NCI-H345 (cell line): ENCODE measurements at places on chromosomes 7 and 10.

- no peak for DNase-seq
Measured at GRCh38 chr7:123070702-123071286, 75.3 kb upstream of the TAS2R16 start.

DNA sequence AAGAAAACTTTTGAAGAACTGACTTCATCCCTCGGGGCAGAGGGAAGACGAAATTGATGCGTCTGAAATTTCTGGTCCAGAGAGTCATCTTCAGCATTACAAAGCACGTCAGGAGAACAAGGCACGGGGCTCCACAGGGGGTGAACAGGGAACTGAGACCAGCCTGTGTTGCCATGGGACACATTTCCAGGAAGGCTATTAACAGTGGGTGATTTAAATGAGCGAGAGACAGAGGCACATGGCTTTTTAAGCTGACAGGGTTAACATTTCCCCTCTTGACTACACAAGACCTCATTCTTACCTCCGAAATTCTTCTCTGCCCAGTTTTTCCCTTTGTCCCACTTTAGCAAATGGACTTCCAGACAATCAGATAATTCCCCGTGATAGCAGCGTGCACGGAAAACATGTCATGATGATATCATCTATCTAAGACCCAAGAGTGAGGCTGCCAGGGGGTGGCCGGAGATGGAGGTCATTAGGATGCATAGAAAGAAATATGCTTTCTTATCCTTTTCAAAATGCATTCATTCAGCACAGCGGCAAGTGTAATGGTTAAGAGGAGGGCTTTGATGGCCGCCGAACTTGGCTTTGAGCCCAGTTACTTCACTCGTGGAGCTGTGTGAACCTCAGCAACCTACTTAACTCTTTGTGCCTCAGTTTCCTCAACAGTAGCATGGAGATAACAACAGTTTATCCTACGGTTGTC, 248.0 kb downstream of the PRPF18 start:
- peak; percentile 59 for DNase-seq

GRCh38 chr10:22712956-22713852, 1.2 kb downstream of the PIP4K2A start:
- peak; percentile 38 for DNase-seq

GRCh38 chr7:98175260-98175940, 35.8 kb upstream of the BHLHA15 start:
- no peak for DNase-seq

DNA sequence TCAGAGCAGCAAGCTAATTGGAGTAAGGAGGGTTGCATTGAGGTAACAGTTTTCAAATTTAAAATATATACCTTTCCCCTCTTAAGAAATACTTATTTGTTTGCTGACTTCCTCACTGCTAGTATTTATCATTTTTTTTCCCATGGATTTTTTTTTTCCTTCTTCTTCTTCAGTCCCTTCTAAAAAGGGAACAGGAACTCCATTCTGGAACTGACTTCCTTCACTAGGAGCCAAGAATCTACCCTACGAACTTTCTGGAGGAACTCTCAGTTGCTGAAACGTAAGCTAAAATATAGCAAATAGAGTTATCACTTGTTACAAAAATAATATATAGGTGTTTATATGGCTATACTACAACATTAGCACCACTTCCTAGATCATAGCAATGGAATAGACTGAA, 95.4 kb downstream of the HGF start:
- no peak for DNase-seq

GRCh38 chr10:71396711-71397295, at the start of gene CDH23:
CDH23 (plus strand) TSS chr10:71396920; CDS start chr10:71439832, 42,912 bp downstream.
- DNase-seq = peak; percentile 12

DNA sequence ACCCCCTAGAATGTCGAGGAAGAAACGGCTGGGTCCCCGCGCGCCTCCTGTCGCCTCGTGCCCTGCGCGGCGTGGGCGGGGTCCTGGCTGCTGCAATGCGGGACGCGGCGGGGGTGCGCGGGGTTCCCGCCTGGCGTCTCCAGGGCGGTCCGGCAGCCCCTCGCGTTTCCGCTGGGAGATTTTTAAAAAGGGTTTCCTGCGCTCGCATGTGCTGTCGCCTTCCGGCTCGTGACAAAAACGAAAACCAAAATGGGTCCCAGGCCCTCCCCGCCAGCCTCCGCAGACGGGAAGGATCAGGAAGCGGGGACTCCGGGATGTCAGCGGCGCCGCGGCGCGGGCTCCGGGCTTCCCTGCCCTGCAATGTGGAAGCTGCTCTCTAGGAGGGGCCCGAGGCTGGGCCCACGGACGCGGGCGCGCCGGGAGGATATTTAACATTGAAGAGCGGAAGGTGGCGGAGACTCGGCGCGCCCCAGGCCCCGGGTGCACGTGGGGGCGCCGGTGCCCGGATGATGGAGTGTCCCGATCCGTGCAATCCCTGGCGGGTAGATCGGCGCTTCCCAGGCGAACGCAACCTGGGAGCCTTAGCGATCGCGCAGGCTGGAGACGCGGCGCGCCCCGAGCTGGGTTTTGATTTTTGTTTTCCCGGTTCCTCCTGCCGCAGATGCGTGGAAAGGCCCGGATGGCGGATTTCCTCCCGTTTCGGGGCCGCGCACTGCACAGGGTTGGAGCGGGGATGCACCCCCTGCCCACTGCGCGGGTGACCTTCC, 1.0 kb downstream of the PFKP start:
- DNase-seq = peak; percentile 46

- DNase-seq = peak; percentile 2
Measured at GRCh38 chr7:37732253-37732652, 48.7 kb downstream of the GPR141 start.

DNA sequence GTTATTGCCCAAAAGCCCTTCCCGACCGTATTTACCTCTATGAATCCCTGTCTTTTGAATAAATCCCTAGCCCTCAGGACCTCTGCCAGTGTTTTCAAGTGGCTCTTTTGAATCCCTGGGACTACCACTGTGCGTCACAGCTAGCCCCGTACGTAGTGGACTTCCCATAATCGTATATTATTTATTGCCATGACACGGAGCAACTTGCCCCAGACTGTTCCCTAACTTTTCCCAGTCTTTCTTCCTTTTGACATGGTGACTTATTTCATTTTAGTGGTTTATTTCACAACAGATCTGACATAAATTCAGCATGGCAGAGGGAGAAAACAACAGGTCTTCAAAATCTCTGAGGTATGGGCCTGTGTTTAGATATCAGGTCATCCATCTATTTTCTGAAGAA, 318.6 kb upstream of the KLF6 start:
- DNase-seq = no peak

DNA sequence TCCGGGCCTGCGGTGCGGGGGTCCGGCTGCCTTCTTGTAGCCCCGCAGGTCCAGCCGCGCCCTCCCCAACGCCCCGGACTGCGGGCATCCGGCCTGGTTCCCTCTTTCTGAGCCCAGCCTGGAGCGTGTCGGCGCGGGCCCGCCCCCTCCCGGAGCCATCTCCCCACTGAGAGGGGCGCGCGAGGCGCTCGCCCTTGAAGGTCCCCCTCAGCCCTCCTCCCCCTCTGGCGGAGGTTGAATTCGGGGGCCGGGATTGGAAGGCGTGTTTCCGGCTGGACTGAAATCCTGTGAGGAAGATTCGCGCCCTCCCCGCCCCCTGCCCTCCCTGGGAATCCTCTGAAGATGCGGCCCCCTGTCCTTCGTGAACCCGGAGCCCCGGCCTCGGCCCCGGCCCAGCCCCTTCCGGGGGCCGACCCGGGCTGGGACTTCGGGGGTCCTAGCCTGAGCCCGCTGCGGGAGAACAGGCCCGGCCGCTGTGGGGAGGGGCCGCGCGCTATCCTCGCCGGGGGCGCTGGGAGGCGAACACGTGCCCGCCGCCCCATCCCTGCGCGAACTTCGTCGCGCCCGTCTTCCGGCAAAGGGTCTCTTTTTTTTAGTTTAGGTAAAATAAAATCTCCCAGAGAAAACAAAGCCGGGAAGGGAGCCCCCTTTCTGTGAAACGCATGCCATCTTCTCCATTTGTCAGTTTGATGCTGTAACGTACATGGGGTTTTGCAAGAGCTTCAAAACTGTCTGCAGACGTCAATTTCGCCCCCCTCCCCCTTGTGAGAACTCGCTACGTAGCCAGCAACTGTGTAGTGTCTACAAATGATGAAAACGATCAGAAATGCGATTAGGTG, 636 bp downstream of the PDCD4 start:
- peak; percentile 30 for DNase-seq

- no peak for DNase-seq
Measured at GRCh38 chr10:43912469-43912868, 263.8 kb upstream of the ZNF32 start.

DNA sequence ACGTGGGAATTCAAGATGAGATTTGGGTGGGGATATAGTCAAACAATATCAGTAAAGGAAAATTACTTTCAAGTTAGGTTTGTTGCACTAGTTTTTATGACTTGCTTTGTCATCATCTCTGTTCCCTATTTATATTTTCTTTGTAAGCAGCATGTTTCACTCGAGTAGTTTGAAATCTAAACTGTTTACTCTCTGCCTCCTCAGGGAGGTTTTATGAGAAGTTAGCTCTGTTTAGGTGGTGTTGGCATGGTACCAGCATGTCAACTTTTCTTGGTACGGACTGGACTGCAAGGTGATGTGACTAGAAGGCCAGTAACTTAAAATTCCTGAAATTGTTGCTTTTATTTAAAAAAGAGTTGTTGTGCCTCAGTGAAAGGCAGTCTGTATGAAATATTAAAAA, 59.2 kb upstream of the MTPN start:
- no peak for DNase-seq

- peak; percentile 23 for DNase-seq
Measured at GRCh38 chr10:102994531-102995295, 76.6 kb downstream of the CNNM2 start.

DNA sequence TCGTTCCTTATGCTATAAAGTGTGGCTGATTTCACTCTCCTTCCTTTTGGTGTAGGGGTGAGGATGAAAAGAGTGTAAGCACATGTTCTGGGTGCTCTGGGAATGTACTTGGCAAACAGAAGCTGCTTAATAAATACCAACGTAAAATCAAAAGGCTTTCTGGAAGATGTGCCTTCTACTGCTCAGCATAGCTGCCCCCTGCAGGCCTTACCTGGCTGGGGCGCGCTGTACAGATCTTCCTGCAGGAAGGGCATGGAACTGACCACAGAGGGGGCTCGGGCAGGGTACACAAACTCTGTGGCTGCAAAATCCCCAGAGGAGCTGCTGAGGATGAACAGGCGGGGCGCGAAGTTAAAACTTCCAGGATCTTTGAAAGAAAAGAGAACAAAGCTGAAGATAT, 169.4 kb downstream of the SVIL start:
- no peak for DNase-seq

DNA sequence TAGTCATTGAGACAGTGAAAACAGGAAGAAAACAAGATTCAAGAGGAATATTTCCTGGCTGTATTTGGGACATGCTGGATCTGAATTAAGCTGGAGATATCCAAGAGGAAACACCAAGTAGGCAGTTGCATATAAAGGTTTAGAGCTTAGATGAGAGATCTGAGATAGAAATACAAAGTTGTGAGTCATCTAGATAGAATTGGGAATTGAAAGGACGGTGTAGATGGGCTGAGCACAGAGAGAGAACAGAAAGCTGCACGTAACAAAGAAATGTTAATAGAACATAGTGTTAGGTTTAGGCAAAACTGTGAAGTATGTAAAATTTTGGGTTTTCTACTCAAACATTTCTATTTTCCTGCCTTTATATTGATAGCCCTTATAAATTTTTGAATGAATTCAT, 218.5 kb upstream of the TMEM196 start:
- DNase-seq = no peak
